Activated T-helper 2 cell treated with anti-CD3 and anti-CD28 coated beads, Interferon-gamma antibody, Interleukin-2, Interleukin-4, amounts not matched to agents 10 μg/mL and 5 μg/mL and 100 μg/mL, durations not matched to agents 14 hours and 24 hours and 36 hours (primary cell): ENCODE measurements at places on chromosomes 7 and 10.

- H3K4me1 ChIP-seq = peaks cover 36% of the 10 kb centered on the region
- DNase-seq = no peak
- no peaks in the 10 kb centered on the region for H3K27me3 ChIP-seq
- no peak overlapping the region for H3K27ac ChIP-seq
- no peak overlapping the region for H3K4me3 ChIP-seq
These were observed 118.6 kb downstream of the SRPK2 start for GRCh38 chr7:105270117-105270516.

- peak; percentile 52 for DNase-seq
- H3K27ac ChIP-seq = no peak overlapping the region
- no peaks in the 10 kb centered on the region for H3K36me3 ChIP-seq
- H3K4me1 ChIP-seq = peaks cover 13% of the 10 kb centered on the region
- H3K27me3 ChIP-seq = peaks cover 41% of the 10 kb centered on the region
- no peak overlapping the region for H3K4me3 ChIP-seq
These were observed 196.8 kb downstream of the SKAP2 start for GRCh38 chr7:26667514-26668133.

GRCh38 chr7:25964483-25964991 lies 187.5 kb upstream of the NFE2L3 start:
- H3K4me3 ChIP-seq = no peak overlapping the region
- no peak for DNase-seq
- peaks cover 32% of the 10 kb centered on the region for H3K27me3 ChIP-seq
- H3K4me1 ChIP-seq = peaks cover 17% of the 10 kb centered on the region

- peak overlapping the region; percentile 87 for H3K4me3 ChIP-seq
- peaks cover 24% of the 10 kb centered on the region for H3K4me1 ChIP-seq
- H3K36me3 ChIP-seq = peaks cover 21% of the 10 kb centered on the region
These were observed 856 bp downstream of the ARHGAP21 start for GRCh38 chr10:24722676-24723385.

- H3K27me3 ChIP-seq = no peaks in the 10 kb centered on the region
- H3K27ac ChIP-seq = no peak overlapping the region
- no peak for DNase-seq
These were observed 982.4 kb upstream of the LRRTM3 start for GRCh38 chr10:65943451-65943850.

DNA sequence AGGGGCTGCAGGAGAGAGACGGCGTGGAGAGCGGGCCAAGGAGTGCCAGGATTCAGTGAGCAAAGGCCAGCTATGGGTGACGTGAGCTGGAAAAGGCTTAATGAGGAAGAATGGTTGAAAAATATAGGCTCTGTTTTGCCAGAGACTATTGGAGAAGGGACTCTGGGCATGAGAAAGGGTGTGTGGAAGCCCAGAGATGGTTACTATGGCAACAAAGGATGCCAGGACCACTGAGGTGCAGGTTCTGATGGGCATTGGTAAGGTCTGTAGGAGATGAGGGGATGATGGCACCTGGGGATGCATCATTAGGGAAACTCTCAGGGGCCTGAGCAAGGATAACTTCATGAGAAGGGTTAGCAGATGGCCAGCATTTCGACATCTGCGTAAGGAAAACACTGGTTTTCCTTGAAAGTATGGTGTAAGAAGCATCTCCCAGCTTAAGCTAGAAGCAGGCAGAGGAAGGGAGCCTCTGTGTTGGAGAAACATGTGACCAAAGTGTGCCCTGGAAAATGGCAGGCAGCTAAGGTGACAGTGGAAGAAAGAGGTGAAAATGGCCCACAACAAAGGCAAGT lies 21.6 kb upstream of the FAM180A start:
- peaks cover 9% of the 10 kb centered on the region for H3K27me3 ChIP-seq
- no peak overlapping the region for H3K4me3 ChIP-seq
- H3K27ac ChIP-seq = no peak overlapping the region
- no peaks in the 10 kb centered on the region for H3K36me3 ChIP-seq
- no peak for DNase-seq

GRCh38 chr10:74055383-74056049 lies 57.6 kb downstream of the VCL start:
- peak overlapping the region; percentile 72 for H3K27ac ChIP-seq
- DNase-seq = no peak
- H3K36me3 ChIP-seq = no peaks in the 10 kb centered on the region
- H3K4me1 ChIP-seq = peaks cover 47% of the 10 kb centered on the region
- peak overlapping the region; percentile 13 for H3K4me3 ChIP-seq

DNA sequence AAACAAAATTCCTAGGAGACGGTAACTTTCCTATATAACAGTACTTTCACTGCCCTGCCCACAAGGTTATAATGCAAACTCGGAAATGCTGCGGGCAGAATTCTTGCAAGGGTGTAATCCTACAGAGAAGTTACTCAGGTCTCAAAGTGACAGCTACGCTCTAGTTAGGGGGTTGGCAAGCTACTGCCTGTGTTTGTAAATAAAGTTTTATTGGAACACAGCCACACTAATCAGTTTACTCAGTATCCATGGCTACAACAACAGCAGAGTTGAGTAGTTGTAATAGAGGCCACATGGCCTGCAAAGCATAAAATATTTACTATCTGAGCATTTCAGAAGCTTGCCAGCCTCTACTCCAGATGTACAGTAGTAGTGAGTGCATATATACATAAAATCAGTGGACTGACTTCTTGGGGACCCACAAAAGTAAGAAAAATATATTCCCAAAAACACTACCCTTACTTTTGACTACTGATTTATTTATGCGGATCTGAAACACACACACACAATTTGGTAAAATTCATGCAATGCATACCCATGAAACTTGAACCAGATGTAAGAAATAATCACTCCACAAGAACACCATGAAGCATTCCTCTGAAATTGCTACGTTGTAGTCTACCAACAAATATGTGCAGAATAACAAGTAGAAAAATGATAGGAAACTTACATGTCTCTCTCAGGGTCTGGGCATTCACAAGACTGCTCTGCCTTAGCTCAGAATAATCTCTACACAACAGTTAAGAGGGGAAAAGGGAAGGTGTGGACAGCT lies 53.0 kb downstream of the SMURF1 start:
- no peak overlapping the region for H3K4me3 ChIP-seq
- H3K4me1 ChIP-seq = no peaks in the 10 kb centered on the region
- peaks cover 7% of the 10 kb centered on the region for H3K36me3 ChIP-seq

DNA sequence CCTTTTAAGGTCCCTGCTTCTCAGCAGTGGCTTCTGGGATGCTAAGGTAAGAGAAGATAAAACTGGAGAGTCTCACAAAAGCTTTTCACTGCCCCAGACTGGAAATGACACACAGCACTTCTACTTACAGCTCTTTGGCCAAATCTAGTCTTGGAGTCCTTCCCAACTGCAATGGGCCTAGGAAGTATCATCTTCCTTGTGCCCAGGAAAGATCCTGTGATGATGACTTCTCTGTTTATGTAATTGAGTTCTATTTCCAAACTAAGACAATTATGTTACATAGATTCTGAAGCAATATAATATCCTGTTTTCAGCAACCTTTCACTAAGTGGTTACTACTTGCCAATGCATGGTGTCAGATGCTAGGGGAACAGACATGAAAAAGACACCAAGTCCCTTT lies 234.1 kb downstream of the PTEN start:
- DNase-seq = no peak
- H3K36me3 ChIP-seq = no peaks in the 10 kb centered on the region
- H3K27ac ChIP-seq = no peak overlapping the region
- no peak overlapping the region for H3K4me3 ChIP-seq
- H3K4me1 ChIP-seq = peaks cover 6% of the 10 kb centered on the region

DNA sequence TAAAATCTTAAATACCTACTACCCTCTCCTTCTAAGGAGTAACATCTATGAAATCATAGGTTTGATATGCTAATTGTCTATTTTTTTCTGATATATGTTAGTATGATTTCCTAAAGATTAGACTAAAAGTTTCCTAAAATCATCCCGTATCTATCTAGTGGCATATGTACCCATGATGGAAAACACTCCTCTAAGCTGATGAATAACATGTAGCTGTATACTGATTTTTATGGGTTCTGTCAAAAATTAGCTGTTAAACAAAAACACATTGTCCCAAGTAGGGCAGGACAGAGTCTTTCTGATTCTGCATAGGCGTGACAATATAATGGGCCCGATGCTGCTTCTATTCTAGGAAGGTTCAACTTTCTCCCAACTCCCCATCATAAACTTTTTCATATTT lies 79.9 kb downstream of the ADAM22 start:
- H3K27me3 ChIP-seq = no peaks in the 10 kb centered on the region
- H3K27ac ChIP-seq = no peak overlapping the region
- H3K36me3 ChIP-seq = no peaks in the 10 kb centered on the region
- no peak overlapping the region for H3K4me3 ChIP-seq

GRCh38 chr7:150955519-150956394 lies 22.4 kb downstream of the KCNH2 start:
- H3K4me3 ChIP-seq = no peak overlapping the region
- peaks cover 2% of the 10 kb centered on the region for H3K4me1 ChIP-seq
- DNase-seq = no peak
- no peak overlapping the region for H3K27ac ChIP-seq
- H3K27me3 ChIP-seq = peaks cover 29% of the 10 kb centered on the region

GRCh38 chr10:33967606-33968120 lies 633.2 kb upstream of the NRP1 start:
- no peak for DNase-seq
- H3K4me3 ChIP-seq = no peak overlapping the region

DNA sequence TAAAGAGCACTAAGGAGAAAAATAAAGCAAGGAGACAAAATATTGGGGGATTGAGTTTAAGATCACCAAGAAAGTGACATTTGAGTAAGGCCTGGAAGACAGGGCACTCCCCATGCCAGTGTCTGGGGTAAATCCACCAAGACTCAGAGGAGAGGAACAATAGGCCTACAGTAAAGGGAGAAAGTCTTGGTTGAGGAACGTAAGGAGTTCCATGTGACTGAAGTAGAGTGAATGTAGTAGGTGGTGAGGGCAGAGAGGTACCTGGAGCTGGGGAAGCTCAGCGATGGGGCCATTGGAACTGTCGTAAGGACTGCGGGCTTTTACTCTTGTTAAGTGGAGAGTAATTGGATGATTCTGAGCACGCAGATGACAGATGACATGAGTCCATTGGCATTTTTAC lies 69.4 kb downstream of the CPED1 start:
- no peaks in the 10 kb centered on the region for H3K4me1 ChIP-seq
- DNase-seq = no peak
- H3K27ac ChIP-seq = no peak overlapping the region
- no peak overlapping the region for H3K4me3 ChIP-seq

- no peak overlapping the region for H3K27ac ChIP-seq
- no peaks in the 10 kb centered on the region for H3K36me3 ChIP-seq
- H3K4me1 ChIP-seq = peaks cover 5% of the 10 kb centered on the region
- H3K27me3 ChIP-seq = no peaks in the 10 kb centered on the region
- no peak overlapping the region for H3K4me3 ChIP-seq
- DNase-seq = peak; percentile 11
These were observed 171.2 kb downstream of the ARHGAP21 start for GRCh38 chr10:24552346-24553016.

- H3K4me1 ChIP-seq = no peaks in the 10 kb centered on the region
- H3K4me3 ChIP-seq = no peak overlapping the region
- H3K27me3 ChIP-seq = no peaks in the 10 kb centered on the region
- DNase-seq = no peak
- peaks cover 3% of the 10 kb centered on the region for H3K36me3 ChIP-seq
- no peak overlapping the region for H3K27ac ChIP-seq
These were observed 35.8 kb upstream of the BHLHA15 start for GRCh38 chr7:98175260-98175940.

DNA sequence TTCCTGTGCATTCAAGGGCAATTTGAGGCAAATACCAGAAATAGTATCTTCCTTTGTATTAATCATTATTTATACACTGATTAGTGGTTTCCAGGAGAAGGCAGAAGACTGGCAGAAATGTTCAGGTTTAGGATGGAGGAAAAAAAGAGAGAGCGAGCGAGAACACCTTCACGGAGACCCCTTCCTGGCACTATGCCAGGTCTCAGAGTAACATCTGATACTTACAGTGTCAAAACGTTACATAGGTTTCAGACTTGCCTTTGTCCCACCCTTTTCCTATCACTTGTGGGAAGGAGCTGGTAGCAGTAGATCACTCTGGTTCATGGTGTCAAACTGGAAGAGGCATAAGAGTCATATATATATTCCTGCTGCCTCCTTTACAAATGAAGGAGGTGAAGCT lies 652 bp downstream of the OR2A12 start:
- no peak overlapping the region for H3K4me3 ChIP-seq
- H3K27ac ChIP-seq = no peak overlapping the region
- H3K36me3 ChIP-seq = no peaks in the 10 kb centered on the region
- H3K27me3 ChIP-seq = no peaks in the 10 kb centered on the region

GRCh38 chr10:71260622-71261325 lies 48.4 kb downstream of the UNC5B start:
- H3K4me1 ChIP-seq = no peaks in the 10 kb centered on the region
- H3K27ac ChIP-seq = no peak overlapping the region
- no peaks in the 10 kb centered on the region for H3K27me3 ChIP-seq
- H3K36me3 ChIP-seq = no peaks in the 10 kb centered on the region
- H3K4me3 ChIP-seq = no peak overlapping the region
